ENCODE measurements at places on chromosomes 1 and 21.

GRCh38 chr1:36372617-36373016, 13.1 kb downstream of the STK40 start:
- no peak for DNase-seq

- no peak for DNase-seq
Measured at GRCh38 chr1:215963621-215964020, 396.5 kb downstream of the KCTD3 start.

- DNase-seq: no peak
Measured at GRCh38 chr1:5010656-5011055, 356.2 kb downstream of the AJAP1 start.

DNA sequence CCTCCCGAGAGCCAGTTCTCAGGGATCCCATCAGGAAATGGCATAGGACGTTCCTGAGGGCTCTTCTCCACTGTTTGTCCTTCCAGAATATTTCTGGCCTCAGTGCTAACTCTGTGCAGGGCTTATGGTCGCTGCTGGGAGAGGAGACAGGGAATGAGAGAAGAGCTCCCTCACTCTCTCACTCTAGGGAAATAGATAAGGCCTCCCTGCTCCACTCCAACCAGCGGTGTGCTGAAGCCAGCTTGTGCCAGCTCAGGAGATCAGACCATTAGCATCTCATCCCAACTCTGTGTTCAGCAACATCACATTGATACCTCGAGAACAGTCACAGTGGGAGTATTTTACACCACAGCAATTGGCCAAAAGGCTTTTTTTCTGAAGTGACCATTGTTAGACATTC, 49.2 kb upstream of the ZC3H12A start:
- no peak for DNase-seq

GRCh38 chr1:17967623-17968255, 139.9 kb upstream of the IGSF21 start:
- no peak for DNase-seq

GRCh38 chr1:166852918-166853317, 13.6 kb downstream of the POGK start:
- DNase-seq: no peak

- no peak for DNase-seq
Measured at GRCh38 chr1:215863796-215864195, 296.7 kb downstream of the KCTD3 start.

All from right renal pelvis (tissue), 4 donors.